H7 (cell line): ENCODE measurements at places on chromosomes 3 and 15.

- DNase-seq = peak; percentile 89
These were observed 60.3 kb upstream of the RPL32 start for GRCh38 chr3:12901623-12902045.

DNA sequence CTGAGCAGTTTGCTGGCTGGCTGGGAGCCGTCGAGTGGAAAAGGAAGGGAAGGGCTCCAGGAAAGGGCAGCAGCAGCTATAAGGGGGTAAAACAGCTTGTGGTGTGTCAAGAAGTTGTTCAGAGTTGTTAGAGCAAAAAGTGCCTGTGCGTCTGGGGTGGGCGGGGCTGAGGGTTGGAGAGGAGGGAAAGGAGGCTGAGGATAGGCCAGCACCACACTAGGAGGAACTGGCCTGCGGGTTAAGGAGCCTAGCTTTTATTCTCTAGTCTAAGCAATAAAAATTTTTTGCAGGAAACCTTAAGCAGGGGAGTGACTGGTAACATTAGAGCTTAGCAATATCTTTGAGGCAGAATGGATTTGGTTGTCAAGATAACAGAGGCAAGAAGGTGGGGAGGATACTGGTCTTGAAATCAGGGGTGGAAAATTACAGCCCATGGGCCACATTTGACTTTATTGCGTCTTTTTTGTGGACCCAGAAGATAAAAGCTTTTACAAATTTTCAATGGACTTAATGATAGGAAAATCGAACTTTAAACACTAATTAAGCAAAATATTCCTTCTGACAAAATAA lies 134.5 kb upstream of the AADACL2 start:
- peak; percentile 6 for DNase-seq

DNA sequence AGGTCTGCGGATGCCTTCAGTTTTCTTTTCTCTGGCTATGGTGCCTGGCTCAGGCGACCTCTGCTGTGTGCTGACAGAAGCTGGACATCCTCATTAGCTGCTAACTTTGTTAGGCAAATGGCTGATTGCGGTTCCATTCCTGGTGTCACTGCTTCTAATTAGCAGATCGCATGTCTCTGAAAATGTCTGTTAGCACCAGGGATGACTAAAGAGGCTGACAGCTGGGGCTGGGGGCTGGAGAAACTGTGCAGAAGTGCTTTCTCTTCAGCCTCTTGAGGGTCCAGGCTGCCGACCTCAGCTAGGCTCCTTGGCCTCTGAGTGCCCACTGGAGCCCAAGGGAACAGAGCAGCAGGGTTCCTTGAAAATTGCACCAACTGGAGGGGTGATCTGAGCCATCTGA lies 39.3 kb downstream of the CHCHD6 start:
- DNase-seq = no peak

DNA sequence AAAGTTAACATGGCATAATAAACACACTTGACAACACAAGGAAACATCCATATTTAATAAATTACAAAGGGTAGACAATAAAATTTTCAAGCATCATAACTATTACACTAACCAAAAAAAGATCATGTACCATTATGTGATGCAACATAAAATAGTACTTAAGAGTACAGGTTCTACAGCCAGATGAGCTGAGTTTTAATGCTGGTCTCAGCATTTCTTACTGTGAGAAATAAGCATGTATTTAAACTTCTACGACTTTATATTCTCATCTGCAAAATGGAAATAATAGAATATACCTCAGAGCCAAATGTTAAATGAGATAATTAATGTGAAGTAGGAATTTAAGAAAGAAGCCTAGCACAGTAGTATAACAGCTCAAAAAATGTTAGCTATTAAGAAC lies 33.7 kb upstream of the SLC12A8 start:
- no peak for DNase-seq

DNA sequence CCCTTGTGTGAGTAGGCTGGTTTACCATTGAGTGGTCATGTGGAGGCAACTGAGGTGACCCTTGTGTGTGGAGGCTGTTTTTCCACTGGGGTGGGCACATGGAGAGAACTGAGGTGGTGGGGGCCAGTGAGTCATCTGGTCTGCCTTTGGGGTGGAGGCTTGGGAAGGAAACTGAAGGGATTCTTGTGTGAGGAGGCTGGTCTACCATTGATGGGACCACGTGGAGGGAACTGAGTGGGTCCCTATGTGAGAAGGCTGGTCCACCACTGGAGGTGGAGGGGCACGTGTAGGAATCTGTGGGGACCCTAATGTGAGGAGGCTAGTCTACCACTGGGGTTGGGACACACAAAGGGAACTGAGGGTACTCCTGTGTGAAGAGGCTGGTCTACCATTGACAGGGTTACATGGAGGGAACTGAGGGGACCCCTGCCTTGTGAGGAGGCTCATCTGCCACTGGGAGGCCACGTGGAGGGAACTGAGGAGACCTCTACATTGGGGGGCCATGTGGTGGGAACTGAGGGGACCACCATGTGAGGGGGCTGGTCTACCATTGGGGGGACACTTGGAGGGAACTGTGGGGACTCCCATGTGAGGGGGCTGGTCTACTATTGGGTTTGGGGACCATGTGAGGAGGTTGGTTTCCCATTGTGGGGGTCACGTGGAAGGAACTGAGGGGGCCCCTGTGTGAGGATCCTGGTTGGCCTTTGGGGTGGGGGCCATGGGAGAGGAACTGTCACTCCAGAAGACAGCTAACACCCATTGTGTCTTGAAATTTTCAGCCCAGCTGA lies 164.5 kb downstream of the WNT7A start:
- DNase-seq = no peak

DNA sequence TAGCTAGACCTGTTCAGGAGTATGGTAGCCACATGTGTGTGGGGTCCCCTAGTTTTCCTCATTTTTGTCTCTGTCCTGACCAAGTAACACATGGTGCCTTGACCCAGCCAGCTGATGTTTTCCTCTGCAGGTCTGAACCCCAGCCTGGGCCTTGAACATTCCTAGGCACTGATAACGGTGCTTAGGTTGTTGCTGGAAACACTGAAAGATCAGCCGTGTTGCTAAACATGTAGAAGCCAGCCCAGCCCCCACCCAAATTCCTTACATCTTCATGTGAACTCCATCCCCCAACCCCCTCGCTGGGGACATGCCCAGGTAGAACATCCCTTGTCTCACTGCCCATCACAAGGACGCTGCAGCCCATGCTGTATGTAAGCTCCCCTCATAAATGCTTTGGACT lies 18.7 kb downstream of the RTP3 start:
- DNase-seq = no peak

- no peak for DNase-seq
These were observed 252.0 kb downstream of the CLSTN2 start for GRCh38 chr3:140187028-140187427.

- no peak for DNase-seq
These were observed 73.3 kb upstream of the ATP13A5 start for GRCh38 chr3:193451902-193452301.

GRCh38 chr3:66609660-66610561 lies 109.1 kb upstream of the LRIG1 start:
- DNase-seq = peak; percentile 39

- DNase-seq = no peak
These were observed 26.1 kb downstream of the PPP2R3A start for GRCh38 chr3:135991621-135992020.

GRCh38 chr3:194030372-194030771 lies 105.6 kb upstream of the HES1 start:
- DNase-seq = no peak

DNA sequence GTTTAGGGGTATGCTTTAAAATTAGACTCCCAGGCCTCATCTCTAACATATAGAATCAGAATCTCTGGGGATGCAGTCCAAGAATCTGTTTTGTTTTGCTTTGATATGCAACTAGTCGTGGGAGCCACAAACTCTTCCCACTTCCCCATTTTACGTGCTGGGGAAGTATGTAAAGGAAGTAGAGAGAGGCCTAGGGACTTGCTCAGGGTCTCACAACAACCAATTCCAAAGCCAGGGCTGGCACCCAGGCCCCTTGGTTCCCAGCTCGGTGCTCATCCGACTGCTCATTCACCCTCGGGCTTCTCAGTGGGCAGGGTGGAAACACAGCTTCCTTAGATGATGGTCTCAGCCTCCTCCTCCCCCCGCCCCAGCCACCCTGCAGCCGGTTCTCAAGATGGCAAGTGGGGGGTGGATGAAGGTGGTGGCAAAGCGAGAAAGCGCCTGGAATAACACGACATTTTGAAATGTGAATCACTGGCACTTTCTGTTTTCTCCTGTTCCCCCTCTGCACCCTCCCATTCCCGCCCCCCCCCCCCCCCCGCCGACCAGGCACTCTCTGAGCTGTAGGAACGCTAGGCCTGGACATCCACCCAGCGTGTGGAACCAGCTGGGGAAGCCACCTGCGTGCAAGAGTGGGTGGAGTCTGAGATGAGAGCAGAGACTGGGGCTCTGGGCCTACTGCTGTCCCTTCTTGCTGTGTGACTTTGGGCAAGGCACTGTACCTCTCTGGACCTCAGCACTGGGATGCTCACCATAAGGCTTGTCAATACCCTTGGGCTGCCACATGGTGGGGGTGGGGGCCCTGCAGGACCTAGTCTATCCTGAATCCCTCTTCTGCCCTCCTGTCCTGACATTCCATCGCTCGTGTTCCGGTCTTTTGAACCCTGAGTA lies 214.5 kb downstream of the RPLP1 start:
- DNase-seq = peak; percentile 50
